ENCODE measurements at places on chromosomes 7 and 10. TPM values are rescaled to one million over a fixed set of nuclear protein-coding genes. Genes with fewer than 3 reads are reported as not detected.

GRCh38 chr7:74584160-74584954 is 73.2 kb upstream of the GTF2I start:
- H3K4me1 ChIP-seq = peaks cover 29% of the 10 kb centered on the region
- no peaks in the 10 kb centered on the region for H3K27me3 ChIP-seq
- no peaks in the 10 kb centered on the region for H3K36me3 ChIP-seq
- no peak for DNase-seq
- no peak overlapping the region for H3K27ac ChIP-seq

GRCh38 chr7:75642810-75643486 is 95.8 kb downstream of the HIP1 start:
- H3K27me3 ChIP-seq = no peaks in the 10 kb centered on the region
- H3K4me1 ChIP-seq = peaks cover 16% of the 10 kb centered on the region
- DNase-seq = peak; percentile 66

GRCh38 chr7:96179837-96180236 is 142.1 kb downstream of the SLC25A13 start:
- H3K4me3 ChIP-seq = no peak overlapping the region
- no peaks in the 10 kb centered on the region for H3K27me3 ChIP-seq
- no peaks in the 10 kb centered on the region for H3K4me1 ChIP-seq
- no peak overlapping the region for H3K27ac ChIP-seq
- peaks cover 74% of the 10 kb centered on the region for H3K36me3 ChIP-seq
- DNase-seq = no peak

- H3K4me3 ChIP-seq = no peak overlapping the region
- no peaks in the 10 kb centered on the region for H3K36me3 ChIP-seq
- DNase-seq = no peak
- no peaks in the 10 kb centered on the region for H3K27me3 ChIP-seq
- no peak overlapping the region for H3K27ac ChIP-seq
Measured at GRCh38 chr7:41910940-41911600, 208.2 kb upstream of the INHBA start.

GRCh38 chr7:44131173-44132029 is 8.1 kb upstream of the POLD2 start:
- no peak overlapping the region for H3K27ac ChIP-seq
- H3K36me3 ChIP-seq = no peaks in the 10 kb centered on the region
- no peak overlapping the region for H3K4me3 ChIP-seq
- no peak for DNase-seq
- H3K4me1 ChIP-seq = no peaks in the 10 kb centered on the region
- no peaks in the 10 kb centered on the region for H3K27me3 ChIP-seq

GRCh38 chr7:40041456-40041855 is 91.4 kb downstream of the CDK13 start:
- no peak overlapping the region for H3K27ac ChIP-seq
- no peaks in the 10 kb centered on the region for H3K27me3 ChIP-seq
- peaks cover 26% of the 10 kb centered on the region for H3K36me3 ChIP-seq
- no peaks in the 10 kb centered on the region for H3K4me1 ChIP-seq
- no peak overlapping the region for H3K4me3 ChIP-seq

DNA sequence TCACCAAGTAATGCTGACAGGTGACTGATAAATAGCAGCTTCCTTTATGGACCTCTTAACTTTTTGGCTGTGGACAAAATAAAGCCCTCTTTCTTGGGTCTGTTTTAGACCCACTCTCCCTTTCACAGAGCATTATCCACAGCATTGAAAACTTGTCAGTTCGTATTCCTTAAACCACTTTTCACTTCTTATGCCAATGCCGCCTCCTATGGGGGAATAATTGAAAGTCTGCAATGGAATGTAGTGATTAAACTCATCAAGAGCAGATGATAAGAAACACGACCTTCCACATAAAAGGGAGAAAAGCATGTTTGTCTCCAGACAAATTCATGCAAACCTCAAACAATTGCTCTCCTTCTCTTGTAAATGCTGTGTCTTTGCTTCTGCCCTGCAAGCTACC is 153.4 kb downstream of the SORCS1 start:
- H3K36me3 ChIP-seq = no peaks in the 10 kb centered on the region
- H3K27ac ChIP-seq = no peak overlapping the region
- H3K4me1 ChIP-seq = no peaks in the 10 kb centered on the region
- H3K4me3 ChIP-seq = no peak overlapping the region

Gene COL13A1
- 9.2 TPM for total RNA-seq

Gene TAS2R16
- not detected for total RNA-seq
